ENCODE measurements at places on chromosomes 16 and 17.

DNA sequence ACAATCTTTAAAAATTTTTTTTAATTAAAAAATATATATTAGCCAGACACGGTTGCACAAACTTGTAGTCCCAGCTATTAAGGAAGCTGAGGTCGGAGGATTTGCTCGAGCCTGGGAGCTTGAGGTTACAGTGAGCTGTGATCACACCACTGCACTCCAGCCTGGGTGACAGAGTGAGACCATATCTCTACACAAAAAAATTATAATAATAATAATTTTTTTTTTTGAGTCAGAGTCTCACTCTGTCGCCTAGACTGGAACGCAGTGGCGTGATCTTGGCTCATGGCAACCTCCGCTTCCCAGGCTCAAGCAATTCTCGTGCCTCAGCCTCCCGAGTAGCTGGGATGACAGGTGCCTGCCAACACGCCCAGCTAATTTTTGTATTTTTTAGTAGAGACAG lies 23.8 kb downstream of the LITAF start:
- no peak for DNase-seq

GRCh38 chr16:17938546-17938945 lies 398.0 kb downstream of the NPIPA8 start:
- DNase-seq, result no peak

DNA sequence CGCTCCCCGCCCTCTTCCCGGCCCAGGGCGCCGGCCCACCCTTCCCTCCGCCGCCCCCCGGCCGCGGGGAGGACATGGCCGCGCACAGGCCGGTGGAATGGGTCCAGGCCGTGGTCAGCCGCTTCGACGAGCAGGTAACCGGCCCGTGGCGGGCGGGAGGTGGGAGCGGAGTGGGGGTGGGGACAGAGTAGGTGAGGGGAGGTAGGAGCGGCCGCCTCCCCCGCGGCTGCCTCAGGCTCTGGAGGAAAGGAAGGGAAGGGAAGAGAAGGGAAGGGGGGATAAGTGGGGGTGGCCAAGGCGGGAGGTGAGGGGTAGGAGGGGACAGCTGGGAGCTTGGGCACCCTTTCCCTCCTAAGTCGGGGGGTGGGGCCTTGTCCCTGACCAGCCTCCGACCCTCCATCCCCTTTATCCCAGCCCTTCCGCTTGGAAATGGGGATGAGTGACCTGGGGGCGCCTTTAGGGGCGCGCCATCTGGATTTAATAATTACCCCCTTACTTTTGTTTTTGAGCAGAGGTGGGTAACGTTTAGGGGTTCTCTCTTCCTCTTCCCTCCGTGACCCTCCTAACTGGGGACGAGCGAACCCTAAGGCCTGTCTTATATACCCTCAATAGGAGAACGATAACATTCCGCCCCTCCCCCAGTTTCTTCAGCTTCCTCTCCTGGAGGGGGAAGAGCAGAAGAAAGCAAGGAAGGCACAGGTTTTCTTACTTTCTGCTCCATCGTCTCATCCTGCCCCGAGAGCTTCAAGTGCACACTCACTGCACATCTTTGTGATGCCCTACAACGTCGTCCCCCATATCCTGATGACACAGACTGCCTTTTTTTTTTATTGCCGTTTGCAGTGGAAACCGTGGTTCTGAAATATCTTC lies 694 bp downstream of the NF1 start:
- DNase-seq, result no peak

DNA sequence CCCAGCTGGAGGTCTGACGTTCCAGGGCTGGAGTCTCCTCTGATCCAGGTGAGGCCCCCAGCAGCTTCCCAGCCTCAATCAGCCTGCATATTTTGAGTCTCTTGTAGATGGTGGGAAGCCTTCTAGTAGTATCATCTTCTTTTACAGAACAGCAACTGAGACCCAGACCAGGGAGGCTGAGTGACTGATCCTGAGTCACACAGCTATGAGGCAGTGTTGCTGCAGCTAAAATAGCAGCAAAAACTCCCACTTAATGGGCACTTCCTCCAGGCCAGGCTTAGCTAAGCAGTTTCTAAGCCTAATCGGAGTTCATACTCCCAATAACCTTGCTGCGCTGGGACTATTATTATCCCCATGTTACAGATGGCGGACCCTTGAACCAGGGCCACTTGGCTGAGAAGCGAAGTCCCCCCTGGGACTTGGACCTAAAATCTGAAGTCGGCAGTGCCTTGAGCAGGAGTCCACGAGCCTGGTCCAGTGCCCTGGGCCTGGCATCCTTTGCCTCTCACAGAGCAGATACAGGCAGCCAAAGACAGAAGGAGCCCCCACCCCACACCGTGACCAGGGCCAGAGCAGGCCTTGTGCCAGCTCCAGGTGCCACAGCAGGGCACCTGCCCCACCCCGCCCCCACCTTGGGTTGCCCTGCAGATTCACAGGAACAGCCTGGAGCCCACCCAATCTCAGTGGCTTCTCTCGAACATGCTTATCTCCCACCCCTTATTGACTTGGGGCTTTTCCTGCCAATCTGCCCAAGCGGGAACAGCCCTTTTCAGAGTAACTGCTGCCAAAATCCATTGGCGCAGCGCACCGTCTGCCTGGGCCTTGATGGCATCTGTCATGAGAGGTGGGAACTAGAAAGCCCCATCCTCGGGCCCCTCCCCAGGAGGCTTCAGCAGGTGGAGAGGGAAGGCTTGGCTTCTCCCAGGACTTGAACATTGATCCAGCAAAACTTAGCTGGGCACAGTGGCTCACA lies 65.1 kb downstream of the SOCS1 start:
- no peak for DNase-seq

DNA sequence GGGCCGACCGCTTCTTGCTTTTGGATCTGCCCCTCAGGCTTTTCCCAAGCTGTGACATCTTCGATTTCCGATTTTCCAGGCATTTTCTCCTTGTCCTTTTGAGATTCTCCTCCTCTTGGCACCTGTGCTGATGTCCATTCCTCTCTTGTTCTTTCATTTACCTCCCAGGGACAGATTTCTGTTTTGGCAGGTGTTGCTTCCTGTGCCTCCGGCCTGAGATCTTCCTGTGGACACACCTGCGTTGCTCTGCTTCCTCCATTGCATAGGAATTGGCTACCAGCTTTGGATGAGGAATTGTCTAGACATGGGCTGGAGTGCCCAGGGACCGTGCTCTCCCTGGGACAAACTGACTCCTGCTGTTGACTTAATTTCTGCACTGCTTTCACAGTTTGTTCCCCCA lies 15.1 kb downstream of the GPR179 start:
- DNase-seq, result no peak

- DNase-seq, result no peak
These were observed 12.9 kb upstream of the MAP2K3 start for GRCh38 chr17:21271454-21272183.

DNA sequence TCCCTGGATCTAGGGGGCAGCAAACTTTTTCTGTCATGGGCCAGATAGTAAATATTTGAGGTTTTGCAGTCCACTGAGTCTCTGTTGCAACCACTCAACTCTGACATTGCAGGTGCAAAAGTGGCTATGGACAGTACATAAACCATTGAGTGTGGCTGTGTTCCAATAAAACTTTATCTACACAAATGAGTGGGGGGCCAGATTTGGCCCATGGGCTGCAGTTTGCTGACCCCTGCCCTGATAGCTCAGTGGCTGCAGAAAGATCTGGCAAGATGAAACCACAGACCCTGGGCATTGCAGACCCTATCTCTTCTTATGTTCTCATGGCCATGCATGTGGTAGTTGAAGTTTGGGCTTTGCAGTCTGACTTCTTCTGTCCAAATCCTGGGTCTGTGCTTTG lies 440.5 kb downstream of the SLC39A11 start:
- no peak for DNase-seq

- no peak for DNase-seq
These were observed 4.7 kb downstream of the CORO7 start for GRCh38 chr16:4411684-4412083.

- DNase-seq, result no peak
These were observed 408.2 kb downstream of the SEC14L1 start for GRCh38 chr17:77548967-77549366.

DNA sequence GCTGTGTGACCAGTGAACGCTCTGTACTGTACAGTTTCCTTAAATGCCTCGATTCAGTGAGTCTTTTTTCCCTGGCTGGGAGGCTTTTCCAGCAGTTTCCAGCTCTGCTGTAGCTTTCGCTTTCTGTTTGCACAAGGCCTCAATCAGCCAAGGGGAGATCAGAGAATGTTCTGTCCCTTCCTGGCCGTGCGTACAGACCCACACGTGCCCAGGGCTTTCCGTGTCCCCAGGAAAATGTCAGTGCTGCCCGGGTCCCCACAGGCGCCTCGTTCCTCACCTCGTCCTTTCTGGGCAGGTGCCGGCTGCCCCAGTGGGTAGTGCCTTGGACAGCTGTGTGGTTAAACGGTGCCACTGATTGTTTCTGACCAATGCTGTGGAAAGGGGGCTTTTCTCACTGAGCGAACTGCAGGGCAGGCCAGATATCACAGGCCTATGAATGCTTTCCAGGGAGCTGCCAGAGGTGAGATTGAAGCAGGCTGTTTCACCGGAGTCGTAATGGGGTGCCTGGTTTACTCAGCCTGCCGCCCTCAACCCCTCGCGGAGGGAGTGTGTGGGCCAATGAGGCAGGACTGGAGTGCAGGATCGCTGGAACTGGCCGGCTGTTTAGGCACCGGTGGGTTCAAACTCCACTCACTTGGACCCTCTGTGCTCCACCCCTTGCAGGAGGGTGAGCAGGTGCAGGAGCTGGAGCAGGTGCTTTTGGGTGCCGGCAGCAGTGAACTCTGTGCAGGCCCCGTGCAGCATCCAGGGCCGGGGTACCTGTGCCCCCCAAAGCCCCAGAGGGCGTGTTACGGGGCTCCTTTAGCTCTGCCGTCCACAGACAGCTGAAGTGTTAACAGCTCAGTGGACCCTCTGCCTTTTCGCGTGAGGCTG lies 44.4 kb downstream of the ZNF778 start:
- no peak for DNase-seq

GRCh38 chr17:38982858-38983746 lies 15.9 kb upstream of the FBXO47 start:
- no peak for DNase-seq

DNA sequence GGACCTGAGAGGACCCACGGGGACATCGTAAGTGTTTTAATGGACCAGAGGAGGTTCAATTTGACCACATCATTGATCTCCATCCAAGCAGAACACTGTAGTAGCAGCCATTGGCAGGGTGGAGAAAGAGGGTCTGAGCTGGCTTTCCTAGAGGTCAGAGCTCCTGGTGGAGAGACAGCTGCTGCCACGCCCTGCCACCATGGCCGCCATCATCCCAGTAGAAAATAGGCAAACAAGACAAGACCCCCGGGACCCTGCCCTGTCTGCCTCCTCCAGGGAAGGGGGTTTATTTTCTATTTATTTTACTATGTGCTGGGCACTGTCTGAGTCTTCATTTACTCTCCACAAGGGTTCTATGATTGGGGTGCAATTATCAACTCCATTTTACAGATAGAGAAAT lies 11.4 kb upstream of the ITGA3 start:
- DNase-seq, result no peak

DNA sequence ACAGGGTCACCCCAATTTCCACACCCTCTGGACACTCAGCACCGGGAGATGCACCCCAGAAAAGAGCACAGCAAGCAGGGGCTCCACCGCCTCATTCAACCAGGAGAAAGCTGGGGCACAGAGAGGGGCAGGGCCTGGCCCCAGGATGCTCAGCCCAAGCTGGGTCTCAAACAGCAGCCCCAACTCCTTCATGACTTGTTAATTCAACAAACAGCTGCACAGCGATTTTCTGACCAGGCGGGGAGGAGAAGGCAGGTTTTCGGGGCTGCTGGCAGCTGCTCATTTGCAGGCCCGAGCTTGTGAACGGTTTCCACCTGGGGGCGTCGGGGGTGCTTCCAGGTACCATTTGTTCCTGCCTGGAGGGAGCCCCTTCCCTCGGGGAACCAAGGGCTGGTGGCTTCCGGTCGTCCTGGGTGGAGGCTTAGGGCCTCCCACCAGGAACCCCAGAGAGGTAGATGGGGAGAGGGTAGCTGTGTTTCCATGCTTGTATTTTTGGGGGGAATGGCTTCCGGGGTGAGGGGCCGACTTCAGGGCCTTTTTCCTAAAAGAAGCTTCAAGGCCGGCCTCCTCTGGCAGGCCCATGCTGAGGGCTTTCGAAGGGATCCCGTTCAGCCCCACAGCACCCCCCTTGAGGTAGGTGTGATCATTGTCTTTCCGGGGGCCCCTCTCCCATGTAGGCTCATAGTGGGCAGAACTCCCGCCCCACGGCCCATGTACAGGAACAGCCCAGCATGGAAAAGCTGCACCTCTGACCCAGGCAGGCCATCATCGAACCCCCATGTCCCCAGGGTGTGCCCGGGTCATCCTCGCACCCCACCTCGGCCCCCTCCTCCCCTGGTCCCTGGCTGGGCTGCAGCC lies 191.6 kb upstream of the GSE1 start:
- no peak for DNase-seq

- DNase-seq, result no peak
These were observed 63.6 kb downstream of the SMG6 start for GRCh38 chr17:2239882-2240430.

- no peak for DNase-seq
These were observed 187.3 kb downstream of the LGALS9B start for GRCh38 chr17:20280051-20280450.

DNA sequence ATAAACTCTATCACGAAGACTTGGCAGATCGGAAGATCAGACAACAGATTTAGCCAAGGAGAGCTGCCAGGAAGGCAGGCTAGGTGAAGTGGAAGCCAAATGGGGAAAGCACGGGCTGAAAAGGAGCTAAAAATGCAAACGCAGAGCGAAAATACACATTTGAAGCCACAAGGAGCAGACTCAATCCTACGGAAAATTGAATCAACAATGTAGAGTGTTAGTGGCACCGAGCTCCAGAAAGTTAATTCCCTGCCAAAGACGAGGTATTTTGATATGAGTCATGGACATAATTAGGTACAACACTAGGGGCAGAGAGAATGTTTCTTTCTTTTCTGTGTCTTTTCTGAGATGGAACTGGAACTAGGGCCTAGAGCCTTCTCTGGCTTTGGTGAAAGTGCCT lies 20.7 kb downstream of the GSG1L start:
- no peak for DNase-seq

DNA sequence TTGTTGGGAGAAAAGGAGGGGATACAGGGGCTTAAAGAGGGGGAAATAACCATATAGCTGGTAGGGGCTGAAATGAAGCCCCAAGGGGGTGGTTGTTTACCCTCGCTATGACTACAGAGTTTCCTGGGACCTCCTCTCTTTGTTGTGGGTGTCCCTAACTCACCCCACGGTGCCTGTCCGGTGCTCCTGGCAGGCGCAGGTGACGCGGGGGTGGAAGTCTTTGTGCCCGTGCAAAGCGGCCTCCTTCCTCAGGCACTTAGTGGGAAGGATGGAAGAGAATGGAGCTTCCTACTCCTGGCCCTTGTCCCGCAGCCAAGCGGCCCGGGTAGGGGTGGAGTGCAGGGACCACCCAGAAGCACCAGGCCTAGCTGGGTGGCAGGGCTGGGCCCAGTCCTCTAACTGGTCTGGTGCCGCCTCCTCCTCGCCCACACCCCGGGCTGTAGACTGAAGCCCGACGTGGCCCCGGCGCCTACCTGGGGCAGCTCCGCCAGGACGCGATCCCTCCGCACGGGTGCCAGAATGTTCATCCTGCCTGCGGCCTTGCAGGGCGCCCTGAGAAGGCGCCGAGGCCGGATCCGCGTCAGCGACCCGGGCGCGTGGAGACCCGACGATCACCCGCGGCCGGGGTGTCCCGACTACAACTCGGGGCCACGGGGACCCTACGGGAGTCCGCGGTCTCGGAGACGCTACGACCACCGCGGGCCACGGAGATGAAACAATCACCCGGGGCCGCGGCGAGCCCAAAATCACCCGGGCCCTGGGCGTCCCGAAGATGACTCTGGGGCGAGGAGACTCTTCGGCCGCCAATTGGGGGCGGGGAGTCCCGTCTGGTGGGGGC lies 709 bp downstream of the RAB34 start:
- no peak for DNase-seq

All from activated CD8-positive, alpha-beta memory T cell treated with anti-CD3 and anti-CD28 coated beads for 1 hour (primary cell).